ENCODE measurements at places on chromosomes 4 and X.

GRCh38 chr4:20916106-20916505 is 215.8 kb downstream of the PACRGL start:
- no peak for DNase-seq

DNA sequence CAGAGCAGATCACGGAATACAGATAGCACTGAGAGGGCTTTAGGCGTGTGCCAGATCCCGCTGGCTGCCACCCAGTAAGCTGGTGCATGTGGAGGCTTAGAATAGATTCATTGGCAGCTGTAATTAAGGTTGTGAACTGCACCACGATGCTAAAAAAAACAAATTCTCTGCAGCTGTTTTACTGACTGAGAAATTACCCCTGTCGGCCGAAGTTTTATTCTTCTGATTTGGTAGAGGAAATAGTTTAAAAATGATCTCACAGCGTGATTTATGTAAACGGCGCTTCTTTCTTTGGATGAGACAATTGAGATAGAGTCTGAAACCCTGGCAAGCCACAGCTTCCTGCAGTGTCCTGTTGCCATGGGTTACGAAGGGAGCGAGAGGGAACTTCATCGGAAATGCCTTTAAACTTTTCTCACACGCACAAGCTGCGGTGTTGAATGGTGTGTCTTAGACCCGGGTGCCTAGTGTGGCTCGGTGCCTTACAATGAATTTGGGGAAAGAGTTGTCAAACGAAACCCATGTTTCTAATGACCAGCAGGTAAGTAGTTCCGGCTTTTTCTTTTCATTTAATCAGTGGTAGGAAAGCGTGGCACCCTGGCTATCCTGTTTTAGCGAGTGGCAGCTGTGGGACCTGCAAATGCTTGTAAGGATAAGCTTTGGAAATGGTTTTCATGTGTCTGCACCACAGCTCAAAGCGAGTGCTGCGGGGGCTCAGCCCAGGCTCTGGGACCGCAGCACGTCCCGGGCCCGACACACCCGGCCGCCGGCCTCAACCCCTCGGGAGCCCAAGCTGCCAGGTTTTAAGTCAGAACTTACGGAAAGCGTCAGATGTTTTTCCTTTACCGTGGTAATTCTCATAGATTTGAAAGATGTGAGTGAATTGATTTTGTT is 71.7 kb upstream of the HGFAC start:
- DNase-seq, result peak; percentile 56

DNA sequence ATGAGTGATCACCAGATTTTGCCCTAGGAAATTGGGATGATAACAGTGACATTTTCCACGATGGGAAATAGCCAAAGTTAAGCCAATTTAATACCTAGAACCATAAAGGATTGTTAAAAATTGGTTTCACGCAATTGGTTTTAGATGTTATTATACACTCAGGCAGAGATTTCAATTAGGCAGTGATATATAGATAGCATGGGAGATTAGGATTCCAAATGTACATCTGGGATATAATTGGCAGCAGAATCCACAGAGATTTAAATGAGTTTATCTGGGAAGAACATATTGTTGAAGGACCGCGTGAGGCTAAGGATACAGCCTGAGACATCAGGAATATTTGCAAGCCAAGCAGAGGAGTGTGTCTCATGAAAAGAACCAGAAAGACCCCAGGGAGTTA is 351.6 kb downstream of the GPM6A start:
- no peak for DNase-seq

GRCh38 chr4:99878604-99879003 is 15.6 kb downstream of the LAMTOR3 start:
- no peak for DNase-seq
